NCI-H1694 (cell line): ENCODE measurements at places on chromosomes 1 and 21.
A peak's percentile ranks its signal among the peaks of the same experiment; 100 is the strongest.

- DNase-seq = peak; percentile 92
Measured at GRCh38 chr1:29050166-29050565, 73.5 kb downstream of the TMEM200B start.

DNA sequence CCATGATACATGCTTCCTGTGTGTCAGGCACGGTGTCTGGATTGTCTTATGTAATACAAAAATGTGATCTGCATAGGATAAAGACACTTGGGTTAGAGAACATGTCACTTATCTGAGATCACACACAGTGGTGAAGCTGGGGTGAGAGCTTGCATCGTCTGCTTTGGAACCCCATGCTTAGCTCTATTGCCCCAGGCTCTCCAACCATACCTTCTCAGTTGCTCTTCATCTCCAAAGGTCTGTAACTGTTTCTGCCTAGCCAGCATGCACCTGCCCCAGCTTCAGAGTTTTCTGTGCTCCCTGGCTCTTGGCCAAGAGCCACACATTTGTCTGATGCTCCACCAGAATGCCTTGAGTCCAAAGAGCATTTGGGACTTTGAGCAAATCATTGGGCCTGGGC lies 93.9 kb upstream of the COG2 start:
- DNase-seq = no peak

GRCh38 chr1:44849575-44850132 lies 6.6 kb upstream of the PTCH2 start:
- DNase-seq = no peak

DNA sequence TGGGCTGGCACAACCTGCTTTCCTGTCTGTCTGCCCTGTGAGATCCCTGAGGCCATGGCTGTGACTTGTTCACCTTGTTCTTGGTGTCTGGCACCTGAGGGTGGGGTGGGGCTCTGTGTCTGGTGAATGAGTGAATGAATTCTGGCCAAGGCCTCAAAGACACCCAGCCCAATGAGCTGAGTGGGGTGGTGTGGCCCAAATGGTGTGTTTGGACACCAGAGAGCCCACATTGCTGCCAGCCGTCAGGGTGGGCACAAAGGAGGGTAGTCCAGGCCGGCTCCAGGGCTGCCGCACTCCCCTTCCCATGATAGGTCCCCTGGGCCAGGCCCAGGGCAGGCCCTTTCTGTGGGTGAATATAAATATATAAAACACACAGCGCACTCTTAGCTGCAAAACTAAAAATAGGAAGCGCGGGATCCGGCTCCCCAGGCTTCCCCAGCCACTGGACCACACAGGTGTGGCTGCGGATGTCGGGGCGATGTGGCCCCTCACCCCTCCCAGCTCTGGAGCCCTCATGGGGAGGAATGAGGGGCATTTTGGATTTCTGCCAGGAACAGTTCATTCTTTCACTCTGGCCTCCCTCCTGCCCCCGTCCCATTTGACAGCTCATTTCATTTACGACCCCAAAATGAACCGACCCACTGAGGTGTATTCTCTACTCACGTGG lies 33.3 kb downstream of the RUNX3 start:
- DNase-seq = no peak

- no peak for DNase-seq
Measured at GRCh38 chr1:205326812-205327466, 5.4 kb upstream of the NUAK2 start.

- no peak for DNase-seq
Measured at GRCh38 chr1:200336101-200336845, 73.6 kb downstream of the ZNF281 start.

GRCh38 chr1:199333180-199333579 lies 694.3 kb upstream of the NR5A2 start:
- no peak for DNase-seq

DNA sequence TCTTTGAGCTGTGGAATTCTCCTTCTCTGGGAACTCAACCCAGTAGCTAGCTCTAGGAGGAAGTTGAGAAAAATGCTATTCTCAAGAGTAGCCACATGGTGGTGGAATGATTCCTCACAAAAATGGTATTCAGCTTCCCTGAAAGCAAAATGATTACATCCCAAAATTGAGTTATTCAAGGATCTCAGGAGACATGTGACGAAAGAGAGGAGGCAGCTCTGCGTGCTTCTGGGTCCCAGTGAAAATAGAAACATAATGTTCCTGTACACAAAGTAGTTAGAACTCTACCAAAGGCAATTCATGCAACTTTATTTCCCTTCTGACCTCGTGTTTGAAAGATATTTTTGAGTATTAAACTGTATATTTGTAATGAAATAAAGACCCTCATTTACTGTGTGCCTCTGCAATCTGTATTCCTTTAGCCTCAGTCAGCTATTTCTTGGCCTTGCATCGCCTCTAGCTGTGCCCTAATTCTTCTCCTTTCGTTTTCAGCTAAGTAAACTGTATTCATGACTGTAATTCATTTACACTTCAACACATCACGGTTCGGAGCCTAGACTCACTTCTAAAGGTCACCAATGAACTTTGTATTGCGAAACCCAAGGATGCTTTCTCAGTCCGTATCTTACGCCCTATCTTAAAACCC lies 167.3 kb downstream of the FASLG start:
- DNase-seq = no peak

DNA sequence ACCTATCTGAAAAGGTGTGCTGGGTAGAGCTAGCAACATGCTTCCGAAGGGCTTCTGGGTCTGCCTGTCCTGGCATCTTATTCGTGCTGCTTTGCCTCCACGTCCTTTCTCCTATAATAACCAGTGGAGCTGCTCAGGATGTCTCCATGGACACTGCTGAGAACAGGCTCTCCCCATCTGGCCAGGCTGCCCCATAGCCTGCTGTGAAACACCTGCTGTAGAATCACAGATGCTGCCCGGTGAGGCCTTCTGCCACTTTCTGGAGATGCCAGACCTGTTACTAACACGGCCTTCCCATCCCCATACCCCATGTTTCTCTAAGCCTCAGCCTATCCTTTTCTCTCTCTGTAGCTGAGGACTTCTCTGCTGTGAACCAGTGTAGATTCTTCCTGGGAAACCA lies 120.5 kb downstream of the IER5 start:
- peak; percentile 34 for DNase-seq

DNA sequence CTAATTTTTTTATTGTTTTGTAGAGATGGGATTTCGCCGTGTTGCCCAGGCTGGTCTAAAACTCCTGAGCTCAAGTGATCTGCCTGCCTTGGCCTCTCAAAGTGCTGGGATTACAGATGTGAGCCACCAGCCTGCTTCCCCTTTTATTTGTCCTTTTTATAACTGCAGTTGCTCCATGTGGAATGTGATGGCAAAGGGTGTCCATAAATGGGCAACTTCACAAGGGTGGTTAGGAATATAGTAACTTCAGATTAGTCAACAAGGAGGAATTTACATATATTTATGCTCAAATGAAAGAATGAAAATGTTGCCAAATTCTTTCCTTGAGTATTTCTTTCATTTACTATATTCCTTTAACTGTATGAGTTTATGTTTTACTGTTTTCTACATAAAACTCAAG lies 182.9 kb downstream of the BACH1 start:
- DNase-seq = no peak

GRCh38 chr1:117067533-117068370 lies 7.6 kb downstream of the TTF2 start:
- DNase-seq = peak; percentile 33

DNA sequence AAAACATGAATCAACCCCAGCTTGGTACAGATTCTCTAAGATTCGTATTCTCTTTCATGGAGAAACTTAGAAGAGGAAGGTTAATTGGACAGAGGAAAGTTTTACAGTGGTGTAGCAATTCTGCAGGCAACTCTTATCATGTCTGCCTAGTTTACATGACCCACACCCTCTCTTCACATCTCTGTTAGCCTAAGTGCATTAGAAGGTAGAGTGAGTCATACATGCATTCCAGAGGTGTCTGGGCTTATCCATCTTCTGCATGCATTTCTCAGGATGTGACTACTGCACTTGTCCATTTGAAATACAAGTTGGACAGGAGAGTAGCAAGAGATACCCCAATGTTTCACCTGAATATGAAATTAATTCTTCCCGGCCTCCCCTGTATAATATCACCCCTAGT lies 578.4 kb upstream of the NCAM2 start:
- DNase-seq = no peak

DNA sequence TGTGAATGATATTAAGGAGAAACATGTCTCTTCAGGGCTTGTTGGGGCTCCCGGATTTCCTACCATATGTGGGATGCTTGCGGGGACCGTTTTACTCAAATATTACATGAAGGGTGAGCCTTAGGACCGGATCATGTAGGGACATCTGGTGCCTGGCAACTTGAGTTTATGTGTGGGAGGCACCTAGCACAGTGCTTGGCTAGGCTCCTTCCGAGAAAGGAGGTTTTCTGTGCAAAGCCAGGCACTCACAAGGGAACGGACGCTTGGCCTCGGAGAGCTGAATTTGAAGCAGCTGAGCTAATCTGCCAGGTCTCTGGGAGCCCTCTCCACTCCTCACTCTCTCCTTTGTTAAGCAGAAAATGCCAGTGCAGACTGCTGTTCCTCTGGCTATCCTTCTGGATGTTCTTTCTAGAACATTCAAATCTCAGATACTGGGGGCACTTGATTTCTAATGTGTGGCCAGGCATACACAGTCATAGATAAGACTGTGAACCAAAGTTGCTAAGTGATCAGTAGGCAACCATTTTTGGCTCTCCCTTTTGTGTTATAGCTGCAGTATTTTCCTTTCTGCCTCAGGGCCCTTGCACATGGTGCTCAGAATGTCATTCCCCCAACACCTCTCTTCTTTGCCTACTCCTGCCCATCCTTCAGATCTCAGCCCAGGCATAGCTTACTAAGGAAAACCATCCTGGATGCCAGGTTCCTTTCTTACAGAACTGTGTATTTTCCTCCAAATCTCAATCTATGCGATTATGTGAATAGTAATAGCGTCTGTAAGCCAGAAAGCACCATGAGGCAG lies 216.6 kb upstream of the CSF3R start:
- no peak for DNase-seq

GRCh38 chr1:53463961-53464899 lies 5.0 kb downstream of the DMRTB1 start:
- DNase-seq = no peak

DNA sequence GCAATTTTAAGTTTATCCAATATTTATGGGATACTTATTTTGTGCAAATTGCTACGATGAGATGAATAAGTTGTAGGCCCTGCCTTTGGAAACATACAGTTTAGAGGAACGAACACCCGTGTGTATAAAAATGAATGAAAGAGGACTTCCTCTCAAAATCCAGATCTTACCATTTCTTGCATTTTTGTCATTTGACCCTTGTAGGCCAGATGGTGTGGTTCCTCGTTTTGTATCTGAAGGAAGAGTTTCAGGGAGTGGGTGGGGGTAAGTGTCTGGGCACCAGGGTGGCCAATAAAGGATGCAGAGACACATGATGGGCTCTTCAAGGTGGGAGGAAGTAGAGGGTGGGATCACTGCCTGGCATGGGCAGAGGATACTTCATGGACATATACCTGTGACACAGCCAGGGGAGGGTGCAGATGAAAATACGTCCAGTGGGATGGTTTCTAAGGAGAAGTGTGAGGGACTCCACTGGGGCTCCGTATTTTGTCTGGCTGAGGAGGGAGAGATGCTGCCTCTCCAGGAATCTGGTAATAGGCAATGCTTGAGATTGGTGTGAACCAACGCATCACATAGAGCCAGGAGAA lies 14.4 kb downstream of the MAPKAPK2 start:
- no peak for DNase-seq

DNA sequence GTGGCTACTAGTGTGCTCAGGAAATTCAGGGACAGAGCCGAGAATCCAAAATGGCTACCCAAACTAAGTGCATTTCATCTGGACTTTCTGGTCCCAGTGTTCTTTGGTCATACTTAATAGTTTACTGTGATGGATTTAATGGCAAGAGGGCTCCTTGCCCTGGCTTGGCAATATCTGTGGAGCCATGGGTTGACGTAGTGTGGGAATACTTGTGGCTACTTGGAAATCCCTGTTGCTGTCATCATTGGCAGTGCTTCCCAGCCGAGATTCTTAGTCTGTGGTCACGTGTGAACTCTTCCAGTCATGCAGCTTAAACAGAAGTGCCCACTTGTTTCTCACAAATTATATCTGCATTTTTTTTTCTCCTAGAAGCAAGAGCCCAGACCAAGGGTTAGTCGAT lies 198.9 kb downstream of the HS2ST1 start:
- DNase-seq = no peak

DNA sequence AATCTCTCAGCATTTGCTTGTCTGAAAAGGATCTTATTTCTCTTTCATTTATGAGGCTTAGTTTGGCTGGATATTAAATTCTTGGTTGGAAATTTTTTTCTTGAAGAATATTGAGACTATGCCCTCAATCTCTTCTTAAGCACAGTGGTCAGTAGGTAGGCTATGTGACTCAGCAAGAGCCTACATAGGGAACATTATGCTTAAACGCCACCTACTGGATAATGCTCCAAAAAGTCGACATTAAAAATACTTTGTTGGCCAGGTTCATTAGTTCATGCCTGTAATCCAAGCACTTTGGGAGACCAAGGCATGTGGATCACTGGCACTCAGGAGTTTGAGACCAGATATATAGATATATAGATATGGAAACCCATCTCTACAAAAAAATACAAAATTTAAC lies 678.0 kb upstream of the USP24 start:
- DNase-seq = peak; percentile 54

DNA sequence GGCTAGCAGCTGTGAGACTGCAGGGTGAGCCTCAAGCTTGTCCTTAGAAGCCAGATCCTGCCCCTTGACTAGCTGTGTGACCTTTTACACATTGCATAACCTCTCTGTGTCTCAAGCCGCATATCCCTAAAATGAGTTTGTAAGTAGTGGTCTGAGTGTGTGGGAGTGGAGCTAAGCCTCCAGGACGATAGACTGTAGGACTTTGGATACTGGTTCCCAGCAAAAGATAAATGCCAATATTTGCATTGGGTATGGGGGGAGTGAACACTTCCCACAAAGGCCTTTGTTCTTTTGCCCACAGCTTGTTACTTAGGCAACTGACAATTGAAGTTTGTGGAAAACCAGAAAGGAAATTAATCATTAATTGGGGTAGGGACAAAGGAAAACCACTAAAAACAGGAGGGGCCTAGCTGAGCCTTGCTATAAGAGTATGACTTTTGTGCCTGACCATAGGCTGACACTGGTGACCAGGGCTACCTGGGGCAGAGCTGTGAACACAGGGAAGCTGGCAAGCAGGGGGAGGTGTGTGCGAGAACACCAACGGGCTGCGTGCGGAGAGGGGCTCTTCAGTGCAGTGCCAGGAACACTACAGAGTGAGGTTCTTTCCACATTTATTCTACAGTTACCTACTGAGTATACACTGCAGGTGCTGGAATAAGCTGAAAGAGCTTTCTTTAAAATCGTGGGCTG lies 102.4 kb upstream of the ETV3 start:
- DNase-seq = no peak

DNA sequence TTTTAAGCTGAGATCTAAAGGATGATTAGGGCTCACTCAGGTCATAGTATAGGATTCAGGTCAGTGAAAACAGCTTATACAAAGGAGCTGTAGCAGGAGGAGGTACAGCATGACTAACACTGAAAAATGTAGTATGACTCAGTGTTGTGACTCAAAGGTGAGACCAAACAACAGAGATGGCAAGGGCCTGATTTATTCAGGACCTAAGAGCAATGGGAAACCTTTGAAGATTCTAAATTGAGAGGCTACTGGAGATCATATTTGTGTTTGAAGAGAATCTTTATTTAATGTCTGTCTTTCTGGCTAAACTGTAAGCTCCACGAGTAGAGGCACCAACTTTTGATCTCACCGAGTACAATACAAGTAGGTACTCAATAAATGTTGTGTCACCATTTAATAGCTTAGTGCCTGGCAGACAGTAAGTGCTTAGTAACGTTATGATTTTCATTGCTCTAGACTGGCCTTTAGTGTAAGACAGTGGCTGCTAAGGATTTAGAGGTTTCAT lies 43.5 kb downstream of the PRKAA2 start:
- no peak for DNase-seq

- no peak for DNase-seq
Measured at GRCh38 chr1:110519125-110519810, at the start of gene KCNA10. TSS of gene KCNA10 (minus strand) at chr1:110519175. CDS start at chr1:110518787, 388 bp downstream.

- no peak for DNase-seq
Measured at GRCh38 chr21:25359724-25360123, 247.6 kb downstream of the MRPL39 start.
